ENCODE measurements at places on chromosomes 3 and 15.

GRCh38 chr15:31104003-31104402 is 2.5 kb upstream of the TRPM1 start:
- DNase-seq: no peak

DNA sequence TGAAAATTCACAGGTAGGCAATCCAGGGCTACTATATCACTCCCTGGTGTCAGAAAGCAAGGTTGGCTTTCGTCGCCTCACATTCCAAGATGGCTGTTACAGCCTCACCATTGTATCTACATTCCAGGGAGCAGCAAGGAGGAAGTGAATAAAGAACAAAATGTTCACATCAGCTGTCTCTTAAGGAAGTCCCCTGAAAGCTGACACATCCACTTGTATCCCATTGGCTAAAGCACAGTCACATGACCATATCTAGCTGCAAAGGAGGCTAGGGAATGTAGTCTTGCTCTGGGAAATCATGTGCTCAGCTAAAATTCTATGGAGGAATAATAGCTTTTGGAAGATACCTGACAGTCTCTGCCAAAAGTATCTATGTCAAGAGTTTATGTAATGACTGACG is 12.8 kb upstream of the GATA2 start:
- DNase-seq: no peak

DNA sequence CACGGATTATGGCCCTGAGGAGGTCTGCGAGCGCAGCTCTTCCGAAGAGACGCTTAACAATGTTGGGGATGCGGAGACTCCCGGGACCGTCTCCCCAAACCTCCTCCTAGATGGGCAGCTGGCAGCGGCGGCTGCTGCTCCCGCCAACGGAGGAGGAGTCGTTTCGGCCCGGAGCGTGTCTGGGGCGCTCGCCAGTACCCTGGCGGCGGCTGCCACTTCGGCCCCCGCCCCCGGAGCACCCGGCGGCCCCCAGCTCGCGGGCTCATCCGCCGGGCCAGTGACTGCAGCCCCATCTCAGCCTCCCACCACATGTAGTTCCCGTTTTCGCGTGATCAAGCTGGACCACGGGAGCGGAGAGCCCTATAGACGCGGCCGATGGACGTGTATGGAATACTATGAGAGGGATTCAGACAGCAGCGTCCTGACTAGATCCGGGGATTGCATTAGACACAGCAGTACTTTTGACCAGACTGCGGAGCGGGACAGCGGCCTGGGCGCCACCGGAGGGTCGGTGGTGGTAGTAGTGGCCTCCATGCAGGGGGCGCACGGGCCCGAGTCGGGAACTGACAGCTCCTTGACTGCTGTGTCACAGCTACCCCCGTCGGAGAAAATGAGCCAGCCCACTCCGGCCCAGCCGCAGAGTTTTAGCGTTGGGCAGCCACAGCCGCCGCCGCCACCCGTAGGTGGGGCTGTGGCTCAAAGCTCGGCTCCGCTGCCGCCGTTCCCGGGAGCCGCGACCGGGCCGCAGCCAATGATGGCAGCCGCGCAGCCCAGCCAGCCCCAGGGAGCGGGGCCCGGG is 1.6 kb downstream of the TSC22D2 start:
- DNase-seq: peak; percentile 69

DNA sequence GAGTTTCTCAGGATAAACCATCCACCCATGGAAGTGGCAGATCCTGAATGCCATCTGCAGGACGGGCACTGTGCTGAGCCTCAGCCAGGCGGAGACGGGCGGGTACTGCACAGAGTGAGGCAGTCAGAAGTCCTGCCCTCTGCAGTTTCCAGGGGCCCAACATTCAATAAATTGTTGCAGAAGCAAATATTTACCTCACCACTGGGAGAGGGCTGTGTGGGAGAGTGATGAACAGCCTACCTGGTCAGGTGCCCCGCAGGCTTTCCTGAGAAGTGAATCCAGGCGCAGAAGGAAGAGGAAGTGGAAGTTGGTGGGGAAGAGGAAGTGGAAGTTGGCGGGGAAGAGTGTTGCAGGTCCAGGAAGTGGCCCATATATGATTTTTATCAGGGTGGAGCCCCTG is 100.8 kb downstream of the SLCO3A1 start:
- no peak for DNase-seq

DNA sequence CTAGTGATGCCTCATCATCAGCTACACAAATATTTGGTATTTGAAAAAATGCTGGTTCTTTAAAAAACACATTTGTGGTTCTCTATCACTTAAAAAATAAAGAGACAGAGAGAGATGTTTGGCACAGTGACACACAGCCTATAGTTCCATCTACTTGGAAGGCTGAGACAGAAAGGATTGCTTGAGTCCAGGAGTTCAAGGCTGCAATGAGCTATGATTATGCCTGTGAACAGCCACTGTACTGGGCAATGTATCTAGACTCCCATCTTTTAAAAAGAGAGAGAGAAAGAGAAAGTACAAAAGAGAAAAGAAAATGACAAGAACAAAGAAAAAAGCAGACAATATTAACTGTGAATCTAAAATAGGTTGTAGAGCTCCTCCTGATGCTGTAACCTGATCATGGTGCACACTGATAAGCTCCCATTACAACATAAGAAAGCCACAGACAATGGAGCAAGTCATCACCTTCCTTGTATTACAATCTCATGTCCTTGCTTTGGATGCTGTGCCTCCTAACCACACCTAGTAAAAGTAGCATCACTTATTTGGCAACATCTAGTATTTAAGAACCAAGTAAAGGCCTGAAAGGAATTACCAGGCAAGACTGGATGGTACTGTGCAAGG is 31.7 kb upstream of the MAP4 start:
- DNase-seq: no peak

DNA sequence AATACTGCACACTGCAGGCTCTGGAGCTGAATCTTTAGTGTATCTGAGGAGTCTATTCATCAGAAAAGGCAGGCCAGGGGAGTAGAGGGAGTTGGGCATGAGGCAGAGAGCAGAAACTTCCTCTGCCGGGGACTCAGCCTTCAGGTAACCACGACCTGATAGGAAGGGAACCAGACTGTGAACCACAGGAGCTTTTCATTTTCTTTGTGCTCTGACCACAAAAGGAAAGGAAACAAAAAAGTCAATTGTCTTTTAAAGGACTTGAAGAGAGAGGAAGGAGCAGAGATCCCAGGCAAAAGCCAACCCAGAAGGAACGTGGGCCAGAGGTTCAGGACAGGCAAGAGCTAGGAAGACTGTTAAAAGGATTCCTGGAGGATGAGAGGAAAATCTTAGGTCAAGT is 573.3 kb downstream of the EPHB1 start:
- no peak for DNase-seq

DNA sequence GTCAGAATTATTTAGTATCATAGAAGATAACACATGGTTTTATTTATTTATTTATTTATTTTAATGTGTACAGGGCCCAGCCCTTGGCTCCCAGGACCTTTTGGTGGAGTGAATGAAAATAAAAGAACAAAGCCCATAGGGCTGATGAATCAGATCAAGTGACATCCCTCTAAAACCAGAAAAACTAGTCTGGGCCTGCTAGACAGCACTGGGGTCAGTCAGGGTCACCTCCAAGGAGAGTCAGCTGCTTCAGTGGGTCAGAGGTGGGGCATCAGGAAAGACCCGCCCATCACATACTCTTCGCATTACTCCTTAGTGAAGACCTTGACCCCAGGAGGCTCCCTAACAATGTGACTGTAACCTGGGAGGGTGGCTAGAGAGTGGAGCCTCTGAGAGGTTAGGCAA is 12.8 kb downstream of the PPCDC start:
- no peak for DNase-seq

- no peak for DNase-seq
These were observed 24.7 kb downstream of the GOLGA6L2 start for GRCh38 chr15:23422099-23422945.

DNA sequence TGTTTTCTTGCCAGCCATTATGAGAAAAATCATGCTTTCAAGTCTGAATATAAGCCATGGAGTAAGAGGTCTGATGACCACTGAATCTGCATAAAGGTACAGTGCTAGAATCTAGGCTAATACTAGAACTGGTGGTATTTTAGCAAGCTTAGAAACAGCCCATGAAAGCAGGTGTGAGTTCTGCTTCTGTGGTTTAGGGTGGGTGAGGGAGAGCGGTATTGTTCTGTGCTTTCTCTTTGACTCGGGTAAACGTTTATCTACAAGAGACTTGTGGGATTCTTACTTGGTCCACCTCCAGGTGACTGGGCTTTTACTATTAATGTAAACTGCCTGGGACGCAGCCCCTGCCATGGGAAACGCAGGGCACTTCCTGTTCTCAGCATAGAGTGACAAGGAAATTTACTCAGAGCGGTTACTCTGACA is 55.2 kb downstream of the PGPEP1L start:
- no peak for DNase-seq

DNA sequence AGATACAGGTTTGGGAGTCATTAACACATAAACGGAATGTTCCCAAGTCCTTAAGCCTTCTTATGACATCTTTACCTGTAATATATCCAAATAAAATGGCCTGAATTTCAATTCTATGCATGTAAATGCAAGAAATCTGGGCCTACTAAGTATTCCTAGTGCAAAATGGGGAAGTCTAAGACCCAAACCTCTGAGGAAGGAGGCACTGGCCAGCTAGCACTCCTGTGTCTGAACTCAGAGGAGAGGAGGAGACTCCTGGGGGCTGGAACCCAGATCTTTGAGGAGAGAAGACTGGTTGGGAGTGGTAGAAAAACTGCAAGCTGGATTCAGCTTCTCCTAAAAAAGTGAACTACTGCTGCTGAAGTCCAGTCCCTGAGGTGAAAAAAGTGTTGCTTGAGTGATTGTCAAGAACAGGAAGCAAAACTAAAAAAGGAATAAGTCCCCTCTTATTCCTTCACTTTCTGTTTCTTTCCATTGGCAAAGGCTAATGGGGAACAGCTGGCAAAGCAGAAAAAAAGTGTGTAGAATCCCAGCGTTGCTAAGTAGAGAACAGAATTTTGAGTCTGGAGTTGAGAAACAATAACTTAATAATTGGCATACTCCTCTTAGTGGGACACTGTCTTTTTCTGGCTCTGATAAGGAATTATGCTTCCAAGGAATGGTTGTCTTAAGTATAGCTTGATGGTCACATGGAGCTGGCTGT is 54.8 kb upstream of the ATP2C1 start:
- no peak for DNase-seq

DNA sequence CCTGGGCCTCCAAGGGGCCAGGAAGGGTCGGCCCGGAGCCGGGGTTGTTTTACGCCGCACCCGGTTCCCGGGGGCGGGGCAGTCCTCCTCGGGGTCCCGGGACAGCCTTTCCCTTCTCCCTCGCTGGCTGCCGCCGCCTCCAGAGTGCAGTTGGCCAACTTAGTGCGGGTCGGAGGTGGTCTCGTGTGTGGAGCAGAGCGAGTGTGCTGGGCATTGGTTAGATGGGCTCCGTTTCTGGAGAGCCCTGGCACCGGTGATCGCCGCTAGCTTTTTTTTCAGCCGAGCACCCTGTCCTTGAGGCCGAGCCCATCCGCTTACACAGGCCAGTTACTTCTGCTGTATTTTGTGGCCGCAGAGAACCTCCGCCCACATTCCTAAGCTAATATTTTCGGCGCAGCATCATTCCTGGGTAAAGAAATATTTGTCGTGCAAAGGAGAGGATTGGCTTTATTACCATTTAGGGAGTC is 585 bp downstream of the KIF23 start:
- no peak for DNase-seq

GRCh38 chr3:119989981-119990655 is 104.1 kb downstream of the GSK3B start:
- no peak for DNase-seq

DNA sequence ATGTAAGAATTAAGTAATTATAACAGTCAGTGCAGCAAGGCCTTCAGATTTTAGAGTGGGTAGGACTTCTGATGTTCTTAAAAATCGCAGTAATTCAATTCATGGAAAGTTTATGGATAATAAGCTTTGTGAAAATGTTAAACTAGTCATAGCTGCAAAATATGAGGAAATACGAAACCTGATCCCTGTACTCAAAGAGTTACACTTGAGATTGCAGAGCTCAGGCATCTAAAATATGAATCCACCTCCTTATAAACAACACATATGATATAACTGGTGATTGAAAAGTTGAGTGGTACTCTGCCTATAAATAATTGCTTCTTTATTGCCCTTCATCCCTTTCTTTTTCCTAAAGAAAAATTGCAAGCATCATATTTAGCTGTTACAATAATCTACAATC is 473.3 kb downstream of the OTOL1 start:
- DNase-seq: no peak

Measured in CD4-positive, alpha-beta T cell (primary cell).